Midbrain (tissue), 1 donor: ENCODE measurements at places on chromosomes 7 and 10.
A peak's percentile ranks its signal among the peaks of the same experiment; 100 is the strongest.

GRCh38 chr7:44112231-44112996 lies 8.3 kb downstream of the AEBP1 start:
- no peak for DNase-seq

DNA sequence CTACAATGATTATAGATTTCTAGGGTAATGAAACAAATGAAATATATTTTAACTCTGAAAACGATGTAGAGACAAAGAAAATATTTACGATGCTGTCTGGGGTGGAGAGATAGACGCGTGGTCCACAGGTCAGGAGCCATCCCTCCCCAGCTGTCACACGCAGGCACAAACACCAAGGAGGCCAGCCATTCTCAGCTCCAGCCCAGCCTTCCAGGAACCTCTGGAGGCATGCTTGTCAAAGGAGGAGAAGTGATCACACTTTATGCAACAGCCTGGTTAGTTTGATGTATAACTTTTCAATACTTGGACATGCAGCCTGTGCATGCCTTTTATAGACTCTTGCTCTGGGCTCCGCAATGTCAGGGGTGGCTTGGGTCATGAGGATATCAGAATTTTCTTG lies 391.5 kb upstream of the MGMT start:
- no peak for DNase-seq

- no peak for DNase-seq
Measured at GRCh38 chr10:133455611-133456031, 1.9 kb downstream of the SCART1 start.

GRCh38 chr10:43249962-43250614 lies 16.8 kb downstream of the RASGEF1A start:
- no peak for DNase-seq

DNA sequence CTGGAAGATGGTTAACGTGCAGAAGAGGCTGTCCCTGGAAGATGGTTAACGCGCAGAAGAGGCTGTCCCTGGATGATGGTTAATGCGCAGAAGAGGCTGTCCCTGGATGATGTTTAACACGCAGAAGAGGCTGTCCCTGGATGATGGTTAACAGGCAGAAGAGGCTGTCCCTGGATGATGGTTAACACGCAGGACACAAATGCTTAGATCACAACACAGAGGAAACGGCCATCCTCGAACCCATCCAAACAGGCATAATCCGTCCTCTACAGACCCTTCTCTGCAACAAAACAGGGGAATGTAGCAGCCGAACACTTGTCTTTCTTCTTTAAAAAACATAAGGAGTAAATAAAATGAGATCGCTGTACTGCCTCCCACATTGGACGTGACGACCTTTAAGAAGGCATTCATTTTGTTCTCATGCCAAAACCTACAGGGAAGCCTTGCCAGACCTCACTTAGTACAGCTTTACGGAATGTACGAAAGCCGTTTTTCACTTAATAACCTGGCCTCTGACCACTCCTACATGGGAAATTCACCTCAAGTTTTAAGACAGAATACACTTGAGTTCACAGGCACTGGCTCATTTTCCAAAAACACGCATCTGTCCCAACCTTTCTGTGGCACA lies 245.2 kb downstream of the ZMYND11 start:
- no peak for DNase-seq

GRCh38 chr7:15199482-15199881 lies 296.9 kb upstream of the DGKB start:
- peak; percentile 13 for DNase-seq
